ENCODE measurements at places on chromosomes 5 and 9. TPM values are rescaled to one million over a fixed set of nuclear protein-coding genes. Genes with fewer than 3 reads are reported as not detected.

- no peak for DNase-seq
These were observed 137.1 kb upstream of the ADAMTS19 start for GRCh38 chr5:129322968-129323367.

DNA sequence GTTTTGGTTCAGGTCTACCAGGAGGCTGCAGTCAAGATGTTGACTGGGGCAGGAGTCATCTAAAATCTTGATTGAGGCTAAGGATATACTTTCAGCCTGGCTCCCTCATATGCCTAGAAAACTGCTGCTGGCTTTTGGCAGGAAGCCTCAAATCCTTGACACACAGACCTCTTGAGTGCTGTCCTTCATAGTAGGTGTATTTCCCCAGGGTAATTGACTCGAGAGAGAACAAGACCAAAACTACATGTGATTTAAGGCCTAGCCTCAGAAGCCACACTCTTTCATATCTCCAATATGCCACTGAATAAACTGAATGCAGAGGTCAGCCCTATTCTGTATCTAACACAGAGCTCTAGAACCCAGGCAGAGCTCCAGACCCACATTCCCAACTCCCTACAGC is 402.3 kb upstream of the ADAMTS16 start:
- DNase-seq, result no peak

DNA sequence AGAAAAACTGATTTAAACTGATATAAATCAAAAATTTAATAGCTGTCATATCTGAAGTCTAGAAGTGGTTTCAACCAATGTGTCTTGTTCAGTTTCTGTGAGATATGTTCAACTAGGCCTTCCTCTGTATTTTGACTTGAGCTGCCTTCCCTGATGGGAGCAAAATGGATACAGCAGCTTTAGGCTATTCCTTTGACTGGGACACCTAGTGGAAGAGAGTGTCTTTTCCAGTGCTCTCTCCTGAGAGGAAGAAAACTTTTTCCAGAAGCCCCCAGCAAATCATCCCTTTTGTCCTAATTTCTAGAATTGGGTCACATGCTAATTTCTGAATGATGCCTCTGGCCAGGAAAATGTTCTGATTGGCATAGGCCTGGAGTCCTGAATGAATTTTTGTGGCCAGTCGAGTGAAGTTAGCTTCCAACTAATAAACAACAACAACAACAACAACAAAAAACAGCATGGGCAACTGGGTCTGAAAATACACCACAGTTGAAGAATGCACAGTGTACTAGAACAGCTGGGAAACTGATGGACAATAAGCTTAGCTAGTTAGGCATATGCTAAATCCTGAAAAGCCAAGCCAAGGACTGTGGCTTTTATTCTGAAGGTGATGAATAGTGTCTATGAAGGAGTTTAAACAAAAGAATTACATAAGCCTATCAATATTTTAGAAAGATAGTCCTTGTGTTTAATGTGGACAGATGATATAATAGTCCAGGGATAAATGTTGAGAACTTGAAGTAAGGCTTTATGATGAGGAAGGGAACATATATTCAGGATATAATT is 125.7 kb downstream of the FBN2 start:
- DNase-seq, result no peak

GRCh38 chr5:154937718-154938466 is at the start of gene GEMIN5:
Gene GEMIN5 (minus strand): TSS chr5:154938211. CDS start chr5:154938133, 78 bp downstream.
- DNase-seq, result peak; percentile 74

DNA sequence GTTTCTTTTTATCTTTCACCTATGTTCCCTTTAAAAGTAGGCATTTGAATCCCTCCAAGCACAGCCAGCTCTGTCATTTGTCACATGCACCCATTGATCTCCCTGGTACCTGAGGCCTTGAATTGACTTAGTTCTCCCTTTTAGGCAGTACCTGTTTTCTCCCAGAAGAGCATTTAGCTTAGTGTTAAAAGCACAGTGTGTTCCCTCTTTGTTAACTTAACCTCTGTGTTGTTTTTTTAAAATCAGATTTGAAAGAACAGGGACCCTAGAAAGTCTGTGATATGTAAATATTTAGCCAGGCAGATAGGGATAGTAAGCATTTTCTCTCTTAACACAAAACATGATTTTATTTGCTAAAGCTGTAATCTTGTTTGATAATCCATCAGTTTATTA is 113.8 kb upstream of the SPATA31D4 start:
- no peak for DNase-seq

GRCh38 chr9:98002808-98003207 is 19.7 kb downstream of the ANP32B start:
- no peak for DNase-seq

DNA sequence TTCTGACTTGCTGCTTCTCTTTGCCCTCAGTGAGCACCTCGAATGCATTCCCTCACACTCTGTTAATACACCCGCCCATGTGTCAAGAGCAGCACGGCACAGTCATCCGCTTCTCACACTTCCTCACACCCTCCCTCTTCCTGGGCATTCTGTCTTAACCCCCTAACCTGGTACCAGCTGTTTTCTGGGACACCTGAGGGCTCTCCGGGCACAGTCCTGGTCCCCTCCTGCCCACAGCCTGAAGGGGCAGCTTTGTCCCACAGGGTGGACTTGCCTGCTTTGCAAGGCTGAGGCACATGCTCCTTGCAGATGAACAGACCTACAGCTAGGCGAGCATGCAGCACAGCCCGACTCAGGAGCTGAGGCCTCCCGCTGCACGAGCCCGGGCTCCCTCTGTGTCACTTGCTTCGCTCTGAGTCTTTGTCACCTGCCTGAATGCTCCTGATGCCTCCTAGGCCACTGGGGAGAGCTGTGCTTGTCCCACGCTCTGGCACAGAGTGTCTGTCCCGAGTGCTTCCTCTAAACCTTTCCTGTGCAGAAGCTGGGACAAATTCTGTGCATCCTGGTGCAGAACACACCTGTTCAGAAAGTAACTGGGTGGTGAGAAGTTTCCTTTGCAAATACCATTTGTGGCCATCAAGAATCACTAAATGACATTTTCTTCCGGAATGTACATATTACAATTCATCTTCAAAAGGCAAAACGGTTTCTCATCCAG is 47.8 kb downstream of the AHRR start:
- no peak for DNase-seq

DNA sequence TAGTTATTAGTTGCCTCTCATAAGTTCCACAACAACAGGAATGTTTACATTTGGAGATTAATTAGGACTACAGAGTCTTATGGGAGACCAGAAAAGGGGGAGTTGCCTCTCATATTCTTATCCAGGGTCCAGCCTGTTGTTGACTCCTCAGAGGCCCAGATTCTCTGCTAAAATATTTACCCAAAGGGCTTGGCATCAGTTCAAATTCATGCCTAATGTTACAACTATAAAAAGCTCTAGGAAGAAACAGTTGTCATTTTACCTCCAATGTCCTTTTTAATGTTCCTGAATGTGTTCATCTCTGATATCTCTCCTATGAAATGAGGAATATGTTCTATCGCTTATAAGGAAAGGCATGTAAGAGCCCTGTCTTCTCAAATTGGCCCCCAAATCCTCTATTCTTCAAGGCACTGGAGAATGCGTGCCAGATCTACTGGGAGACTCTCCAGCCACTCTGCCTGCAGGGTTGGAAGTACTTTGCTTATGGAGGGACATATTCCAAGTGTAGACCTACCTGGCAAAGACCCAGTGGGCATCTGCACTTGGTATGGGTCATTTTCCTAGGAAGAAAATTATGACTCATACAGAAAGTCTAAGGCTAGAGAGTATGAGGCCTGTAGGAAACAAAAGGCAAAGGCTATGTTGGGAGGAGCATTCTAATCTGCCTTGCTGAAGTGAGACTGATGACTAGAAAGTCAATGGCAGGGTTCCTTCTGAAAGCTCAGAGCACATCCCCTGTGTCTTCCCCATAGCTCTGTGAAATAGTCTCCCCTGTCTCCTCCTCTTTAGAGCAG is 192.6 kb downstream of the ESM1 start:
- peak; percentile 26 for DNase-seq

DNA sequence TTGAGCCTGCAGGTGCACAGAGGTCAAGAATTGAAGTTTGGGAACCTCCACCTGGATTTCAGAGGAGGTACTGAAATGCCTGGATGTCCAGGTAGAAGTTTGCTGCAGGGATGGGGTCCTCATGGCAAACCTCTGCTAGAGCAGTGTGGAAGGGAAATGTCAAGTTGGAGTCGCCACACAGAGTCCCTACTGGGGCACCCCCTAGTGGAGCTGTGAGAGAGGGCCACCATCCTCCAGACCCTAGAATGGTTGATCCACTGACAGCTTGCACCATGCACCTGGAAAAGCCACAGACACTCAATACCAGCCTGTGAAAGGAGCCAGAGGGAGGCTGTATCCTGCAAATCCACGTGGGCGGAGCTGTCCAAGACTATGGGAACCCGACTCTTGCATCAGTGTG is 78.0 kb downstream of the GABRA1 start:
- no peak for DNase-seq

DNA sequence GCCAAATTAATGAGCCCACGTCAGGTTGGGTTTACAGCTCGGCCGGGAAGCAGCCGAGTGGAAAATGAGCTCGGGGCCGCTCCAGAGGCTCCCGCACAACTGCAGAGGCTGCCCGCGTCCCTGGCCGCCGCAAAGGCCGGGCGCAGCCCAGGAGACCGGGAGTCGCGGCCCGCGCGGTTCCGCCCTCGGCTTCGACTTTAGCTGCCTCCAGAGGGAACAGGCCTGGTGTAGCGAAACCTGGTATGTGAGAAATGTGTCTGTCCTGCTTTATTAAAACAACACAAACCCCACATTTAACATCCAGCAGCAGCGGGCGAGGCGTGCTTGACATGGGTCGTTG is 66.2 kb downstream of the FOXD1 start:
- DNase-seq, result no peak

DNA sequence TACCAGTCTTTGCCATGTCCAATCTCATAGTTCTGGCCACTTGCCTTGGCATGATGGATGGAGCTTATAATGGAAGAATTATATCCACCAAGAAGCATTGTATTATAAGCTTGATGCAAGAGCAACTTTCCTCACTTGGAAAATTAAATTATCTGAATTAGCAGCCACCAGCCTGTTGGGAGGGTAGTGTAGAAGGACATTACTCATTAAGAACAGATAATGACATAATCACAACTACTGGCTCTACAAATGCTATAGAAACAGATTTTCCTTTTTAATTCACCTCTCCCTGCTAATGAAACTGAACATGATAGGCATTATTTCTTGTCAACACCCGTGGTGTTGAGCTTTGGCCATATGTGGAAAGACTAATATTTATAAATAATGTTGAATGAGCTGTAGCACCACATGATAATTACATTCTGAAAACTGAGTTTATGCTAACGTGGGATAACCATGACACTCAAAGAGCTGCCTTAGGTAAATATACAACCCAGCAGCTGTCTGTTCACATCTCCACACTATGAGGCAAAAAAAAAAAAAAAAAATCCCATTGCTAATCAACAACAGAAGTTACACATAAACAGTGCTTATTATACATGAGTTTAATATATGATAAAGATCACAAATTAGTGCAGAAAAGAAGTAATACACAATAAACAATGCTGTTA is 48.1 kb upstream of the NR4A3 start:
- no peak for DNase-seq

DNA sequence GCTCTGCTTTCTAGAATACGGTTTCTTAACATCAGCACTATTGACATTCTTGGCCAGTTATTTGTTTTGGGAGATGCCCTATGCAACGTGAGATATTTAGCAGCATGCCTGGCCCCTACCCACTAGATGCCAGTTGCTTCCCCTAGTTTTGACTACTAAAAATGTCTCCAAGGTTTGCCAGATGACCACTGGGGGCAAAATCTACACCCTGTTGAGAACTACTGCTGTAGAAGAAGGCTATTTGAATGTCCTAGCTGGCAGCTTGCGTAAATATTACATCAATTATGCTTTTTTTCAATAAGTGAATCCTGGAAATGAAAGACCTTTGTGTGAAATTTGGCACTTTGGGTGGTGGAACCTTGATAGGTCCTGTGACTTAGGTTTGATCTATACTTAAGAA is 5.0 kb downstream of the NCBP1 start:
- no peak for DNase-seq

DNA sequence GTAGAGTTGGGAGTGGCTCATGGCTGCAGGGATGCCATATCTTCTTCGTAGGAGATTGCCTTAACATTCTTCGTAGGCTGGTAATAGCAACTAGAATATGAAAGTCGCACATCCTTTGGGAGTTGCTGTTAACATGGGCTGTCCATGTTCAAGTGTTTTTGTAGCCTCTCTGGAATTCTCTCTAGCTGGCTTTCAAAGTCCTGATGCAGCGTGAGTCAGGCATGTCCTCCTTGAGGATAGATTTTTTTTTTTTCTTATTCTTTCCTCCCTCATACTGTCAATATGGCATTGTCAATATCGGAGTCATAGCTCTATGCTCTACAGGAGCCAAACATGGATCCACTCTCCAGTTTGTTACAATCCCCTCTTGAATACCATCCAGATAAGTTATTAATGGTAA is 494.8 kb upstream of the WWC1 start:
- DNase-seq, result no peak

- DNase-seq, result peak; percentile 92
These were observed 372.4 kb downstream of the SEMA5A start for GRCh38 chr5:9173281-9174048.

DNA sequence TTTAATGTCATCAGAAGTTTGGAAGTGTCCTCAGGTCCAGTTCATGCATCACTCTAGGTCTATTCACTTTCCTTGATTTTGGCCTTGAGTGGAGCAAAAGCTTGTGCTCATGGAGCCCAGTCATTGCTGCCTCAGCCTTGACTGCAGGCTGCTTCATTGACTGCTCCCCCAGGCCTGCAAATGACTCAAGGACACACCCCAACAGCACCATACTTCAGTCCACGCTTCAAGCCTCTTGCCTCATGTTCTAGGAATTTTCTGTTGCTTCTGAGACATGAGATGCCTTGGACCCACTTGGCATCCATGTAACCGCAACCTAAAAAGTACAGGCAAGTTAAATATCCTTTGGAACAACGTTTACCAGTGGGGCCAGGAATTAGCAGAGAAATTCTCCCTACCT is 193.7 kb downstream of the PIK3R1 start:
- DNase-seq, result peak; percentile 87

DNA sequence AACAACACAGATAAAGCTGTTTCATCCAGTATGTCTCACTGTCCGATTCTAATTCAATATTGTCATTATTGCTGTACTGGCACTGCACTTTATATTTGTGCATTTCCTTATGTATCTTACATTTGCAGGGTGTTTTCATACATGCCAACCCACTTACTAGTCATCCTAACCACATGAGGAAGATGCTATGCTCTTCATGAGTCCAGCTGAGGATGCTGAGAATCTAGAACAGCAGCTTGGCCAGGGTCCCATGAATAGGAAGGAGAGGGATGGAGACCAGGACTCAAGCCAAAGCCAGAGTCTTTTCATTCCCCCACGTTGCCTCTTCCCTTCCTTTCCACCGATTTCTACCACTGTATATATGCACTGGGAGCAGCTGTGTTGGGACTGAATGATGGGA is 292.8 kb upstream of the KLF4 start:
- no peak for DNase-seq

GRCh38 chr9:105932276-105932675 is 237.9 kb downstream of the TMEM38B start:
- no peak for DNase-seq

- peak; percentile 91 for DNase-seq
These were observed 55.9 kb upstream of the STXBP1 start for GRCh38 chr9:127555840-127556820.

The ADRB2 gene
- 21.9 TPM for total RNA-seq

The CDO1 gene
- total RNA-seq, result not detected

The FST gene
- total RNA-seq, result 85.0 TPM

The INSL6 gene
- total RNA-seq, result not detected

The PLAC8L1 gene
- 0.53 TPM for total RNA-seq

The DIPK1B gene
- not detected for total RNA-seq

The BARX1 gene
- total RNA-seq, result 0.13 TPM

The C5orf52 gene
- total RNA-seq, result not detected
